Mesangial cell (primary cell): ENCODE measurements at places on chromosomes 1 and 21. TPM values are rescaled to one million over a fixed set of nuclear protein-coding genes. Genes with fewer than 3 reads are reported as not detected.

ADGRL2 gene
- total RNA-seq, result 14.0 and 41.5 TPM in 2 replicates

CHODL gene
- under 0.01 and 0.13 TPM in 2 replicates for total RNA-seq

FH gene
- 54.0 and 110 TPM in 2 replicates for total RNA-seq

RNU1-1 gene
- under 0.01 TPM in 2 replicates for total RNA-seq

FCRL4 gene
- total RNA-seq, result not detected in 2 replicates

C8B gene
- total RNA-seq, result not detected in 2 replicates

PERM1 gene
- total RNA-seq, result not detected in 2 replicates

ZFP69B gene
- 1.8 and 2.6 TPM in 2 replicates for total RNA-seq

EPHA8 gene
- total RNA-seq, result not detected in 2 replicates

DIO1 gene
- not detected in 2 replicates for total RNA-seq

NTMT2 gene
- total RNA-seq, result not detected in 2 replicates

TPTE gene
- not detected in 2 replicates for total RNA-seq

KIRREL1 gene
- total RNA-seq, result 267 and 410 TPM in 2 replicates

IL24 gene
- total RNA-seq, result not detected in 2 replicates

SLC2A5 gene
- total RNA-seq, result 0.33 and 0.51 TPM in 2 replicates

GLIS1 gene
- 6.7 and 12.5 TPM in 2 replicates for total RNA-seq

FCRL1 gene
- not detected in 2 replicates for total RNA-seq

CAMK2N1 gene
- total RNA-seq, result 6.4 and 14.1 TPM in 2 replicates

ACTL8 gene
- total RNA-seq, result not detected in 2 replicates

LMX1A gene
- not detected in 2 replicates for total RNA-seq
